ENCODE measurements at places on chromosomes 7 and 10.
A peak's percentile ranks its signal among the peaks of the same experiment; 100 is the strongest.

DNA sequence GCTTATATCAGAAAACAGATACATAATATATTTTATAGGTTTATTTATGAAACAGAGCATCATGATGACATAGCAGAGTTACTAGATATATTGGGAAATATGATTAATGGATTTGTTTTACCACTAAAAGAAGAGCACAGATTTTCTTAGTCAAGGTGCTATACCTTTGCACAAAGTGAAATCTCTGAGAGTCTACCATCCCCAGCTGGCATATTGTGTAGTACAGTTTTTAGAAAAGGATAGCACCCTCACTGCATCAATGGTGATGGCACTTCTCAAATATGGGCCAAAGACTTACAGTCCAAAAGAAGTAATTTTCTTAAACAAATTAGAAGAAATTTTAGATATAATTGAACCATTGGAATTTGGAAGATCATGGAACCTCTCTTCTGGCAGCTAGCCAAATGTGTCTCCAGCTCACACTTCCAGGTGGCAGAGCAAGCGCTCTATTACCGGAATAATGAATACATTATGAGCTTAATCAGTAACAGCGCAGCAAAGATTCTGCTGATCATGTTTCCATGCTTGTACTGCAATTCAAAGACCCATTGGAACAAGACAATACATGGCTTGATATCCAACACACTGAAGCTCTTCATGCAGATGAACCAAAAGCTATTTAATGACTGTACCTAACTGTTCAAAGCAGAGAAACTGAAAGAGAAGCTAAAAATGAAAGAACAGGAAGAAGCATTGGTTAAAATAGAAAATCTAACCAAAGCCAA is 21.9 kb upstream of the CREB3L2 start:
- no peak for DNase-seq

- DNase-seq, result no peak
These were observed 30.8 kb downstream of the PRLHR start for GRCh38 chr10:118564652-118565051.

GRCh38 chr10:4576206-4576605 is 249.8 kb upstream of the AKR1E2 start:
- no peak for DNase-seq

- no peak for DNase-seq
These were observed 11.6 kb upstream of the FOXP2 start for GRCh38 chr7:114402876-114403635.

DNA sequence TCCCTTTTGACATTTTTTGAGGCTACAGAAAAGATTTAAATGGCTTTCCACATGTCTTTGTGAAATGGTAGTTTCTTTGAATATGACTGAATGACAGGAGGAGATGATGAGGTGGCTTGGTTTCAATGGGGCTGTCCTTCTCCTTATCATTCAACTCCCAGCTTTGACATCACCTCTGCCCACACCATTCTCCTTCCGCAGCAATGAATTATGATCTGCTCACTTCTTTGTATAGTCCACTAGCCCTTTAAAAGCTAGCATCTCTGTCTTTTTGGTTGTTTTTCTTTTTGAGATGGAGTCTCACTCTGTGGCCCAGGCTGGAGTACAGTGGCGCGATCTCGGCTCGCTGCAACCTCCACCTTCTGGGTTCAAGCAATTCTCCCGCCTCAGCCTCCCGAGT is 31.7 kb downstream of the DCLRE1A start:
- no peak for DNase-seq

GRCh38 chr10:29880856-29881255 is 178.5 kb downstream of the JCAD start:
- DNase-seq, result no peak

DNA sequence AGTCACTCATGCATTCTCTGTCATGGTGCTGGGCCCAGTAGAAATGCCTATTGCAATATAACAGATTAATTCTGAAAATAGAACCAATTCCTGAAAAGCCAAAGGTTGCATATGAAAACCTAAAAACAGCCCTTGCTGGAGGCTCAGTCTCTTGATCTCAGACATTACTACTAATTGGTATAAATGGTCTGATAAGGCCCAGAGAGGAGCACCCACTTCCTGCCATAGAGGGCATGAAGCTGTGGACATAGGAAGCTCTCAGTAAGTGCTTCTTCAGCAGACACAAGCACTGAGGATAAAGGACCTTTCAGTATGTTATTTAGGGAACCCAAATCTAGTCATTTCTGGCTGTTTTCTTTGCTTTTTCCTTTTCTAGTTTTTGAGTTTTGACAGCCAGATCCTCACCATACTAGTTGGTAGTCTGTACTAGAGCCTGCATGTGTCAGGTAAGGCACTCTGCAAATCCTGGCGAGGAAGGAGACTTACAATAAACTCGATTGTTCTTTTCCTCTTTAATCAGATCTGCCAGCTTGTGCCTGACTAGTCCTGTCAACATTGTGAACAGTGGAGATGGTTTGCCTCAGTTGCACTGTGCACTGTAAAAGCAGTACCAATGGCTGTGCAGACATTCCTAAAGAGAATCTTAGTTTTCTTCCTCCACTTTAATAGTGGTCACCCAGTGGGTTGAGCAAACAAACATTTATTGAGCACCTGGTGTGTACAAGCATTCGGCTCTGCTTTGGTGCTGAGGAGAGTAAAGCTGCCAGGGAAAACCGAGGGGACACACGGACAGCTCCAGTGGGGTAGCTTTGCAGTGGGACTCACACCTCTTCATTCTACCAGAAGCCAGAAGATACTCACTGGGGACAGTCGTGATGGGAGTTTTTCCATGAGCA is 140.9 kb downstream of the CHN2 start:
- DNase-seq, result no peak

GRCh38 chr7:28955356-28955717 is 2.8 kb downstream of the TRIL start:
- DNase-seq, result no peak

DNA sequence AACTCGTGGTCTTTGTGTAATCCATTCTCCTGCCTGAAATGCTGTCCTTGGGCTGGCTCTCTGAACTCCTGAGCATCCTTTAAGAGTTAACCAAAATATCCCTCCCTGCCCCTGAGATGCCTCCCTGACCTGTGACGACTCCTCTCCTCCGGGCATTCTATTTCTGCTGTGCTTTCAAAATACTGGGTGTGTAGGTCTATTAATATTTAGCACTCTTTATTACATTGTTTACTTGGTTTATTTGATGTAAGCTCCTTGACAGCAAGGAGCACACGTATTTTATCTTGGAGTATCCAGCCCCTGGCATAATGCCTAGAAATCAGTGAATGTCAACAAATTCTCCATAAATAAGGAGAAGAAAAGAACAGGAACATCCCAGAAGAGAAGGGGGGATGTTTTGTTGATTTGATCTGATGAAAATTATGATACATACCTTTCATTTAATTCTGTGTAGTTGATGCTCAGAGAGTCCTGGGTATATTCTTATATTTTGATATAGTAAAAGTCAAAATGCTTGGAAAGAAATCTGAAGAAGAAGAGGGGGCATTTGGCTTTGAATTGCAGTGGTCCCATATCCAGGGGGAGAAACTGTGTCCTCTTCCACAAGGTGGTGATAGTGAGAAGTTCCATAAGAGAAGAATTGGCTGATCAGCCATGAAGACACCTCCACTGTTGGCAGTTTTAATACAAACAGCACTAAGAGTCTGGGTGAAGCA is 107.7 kb upstream of the MPP7 start:
- DNase-seq, result peak; percentile 12

DNA sequence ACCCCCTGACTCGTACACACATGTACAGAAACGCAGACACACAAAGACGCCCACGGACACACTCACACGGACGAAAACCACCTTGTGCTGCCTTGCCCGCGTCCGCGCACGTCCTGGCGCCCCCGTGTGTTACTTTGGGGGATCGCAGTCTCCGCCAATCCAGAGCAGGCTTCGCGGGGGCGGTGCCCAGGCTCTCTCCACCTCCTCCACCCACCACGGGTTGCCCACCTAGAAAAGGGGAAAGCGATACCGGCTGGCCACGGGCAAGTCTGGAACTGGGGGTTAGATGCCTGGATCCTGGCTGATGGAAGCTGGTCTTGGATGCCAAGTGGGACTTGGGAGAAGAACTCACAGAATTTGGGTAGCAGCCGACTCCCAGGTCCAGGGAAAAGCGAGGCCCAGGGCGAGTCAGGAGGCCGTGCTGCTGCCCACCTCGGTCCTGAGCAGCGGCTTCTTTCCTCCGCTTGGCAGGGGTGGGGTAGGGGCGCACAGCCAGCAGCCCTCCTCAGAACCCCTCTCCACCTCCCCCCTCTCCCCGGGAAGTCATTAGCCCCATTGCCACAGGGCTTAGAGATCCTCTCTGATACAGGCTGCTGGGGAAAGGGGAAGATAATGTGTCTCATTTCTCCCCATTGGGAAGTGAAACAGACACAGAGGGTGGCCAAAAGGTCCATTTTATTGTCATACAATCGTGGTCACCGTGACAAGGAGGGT is 4.6 kb upstream of the VGF start:
- peak; percentile 69 for DNase-seq

DNA sequence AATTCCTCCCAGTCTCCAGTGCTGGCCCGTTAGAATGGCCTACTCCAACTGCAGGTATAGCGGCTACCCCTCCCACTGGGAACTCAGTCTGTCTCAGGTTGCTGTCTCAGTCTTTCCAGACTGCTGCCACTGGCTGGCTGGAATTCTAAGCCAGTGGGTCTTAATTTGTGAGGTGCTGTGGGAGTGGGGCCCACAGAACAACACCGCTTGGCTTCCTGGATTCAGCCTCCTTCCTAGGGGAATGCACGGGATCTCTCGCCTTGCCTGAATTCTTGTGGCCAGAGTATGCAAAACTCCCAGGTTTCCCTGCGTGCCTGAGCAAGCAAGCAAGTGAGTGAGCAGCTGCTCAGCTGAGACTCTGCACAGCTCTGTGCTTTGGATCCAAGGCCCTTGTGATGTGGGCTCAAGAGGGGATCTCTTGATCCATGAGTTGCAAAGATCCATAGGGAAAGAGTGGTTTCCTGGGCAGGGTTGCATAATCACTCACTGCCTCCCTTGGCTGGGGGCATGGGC is 41.5 kb upstream of the GPR141 start:
- DNase-seq, result no peak

- DNase-seq, result no peak
These were observed 121.0 kb upstream of the PARD3 start for GRCh38 chr10:34936061-34936460.

- DNase-seq, result peak; percentile 82
These were observed 594.9 kb downstream of the REEP3 start for GRCh38 chr10:64115908-64116643.

GRCh38 chr10:26566525-26567350 is 128.6 kb downstream of the APBB1IP start:
- no peak for DNase-seq

- peak; percentile 62 for DNase-seq
These were observed 262.1 kb downstream of the ATRNL1 start for GRCh38 chr10:115355162-115355760.

- DNase-seq, result no peak
These were observed 26.9 kb upstream of the NRBF2 start for GRCh38 chr10:63106111-63106755.

DNA sequence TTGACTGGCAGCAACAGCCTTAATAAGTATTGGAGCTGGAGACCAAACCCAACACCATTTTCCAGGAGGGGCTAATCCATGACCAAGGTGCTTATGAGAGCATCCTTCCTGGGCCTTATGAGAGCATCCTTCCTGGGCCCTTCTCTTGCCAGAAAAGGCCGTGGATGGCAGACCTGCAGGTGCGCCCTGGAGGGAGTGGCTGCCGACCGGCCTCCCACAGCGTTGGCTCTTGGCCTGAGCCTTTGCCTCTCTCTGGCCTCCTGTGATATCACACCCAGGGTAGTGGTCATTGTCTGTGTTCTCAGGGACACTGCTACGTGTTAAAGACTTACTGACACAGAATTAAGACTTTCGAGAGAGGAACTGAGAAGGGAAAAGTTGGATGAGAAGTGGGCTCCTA is 22.3 kb upstream of the NUDCD3 start:
- no peak for DNase-seq

GRCh38 chr7:142853739-142854371 is 1.0 kb upstream of the EPHB6 start:
- DNase-seq, result peak; percentile 25

GRCh38 chr7:23687011-23687410 is 7.0 kb downstream of the FAM221A start:
- DNase-seq, result no peak

DNA sequence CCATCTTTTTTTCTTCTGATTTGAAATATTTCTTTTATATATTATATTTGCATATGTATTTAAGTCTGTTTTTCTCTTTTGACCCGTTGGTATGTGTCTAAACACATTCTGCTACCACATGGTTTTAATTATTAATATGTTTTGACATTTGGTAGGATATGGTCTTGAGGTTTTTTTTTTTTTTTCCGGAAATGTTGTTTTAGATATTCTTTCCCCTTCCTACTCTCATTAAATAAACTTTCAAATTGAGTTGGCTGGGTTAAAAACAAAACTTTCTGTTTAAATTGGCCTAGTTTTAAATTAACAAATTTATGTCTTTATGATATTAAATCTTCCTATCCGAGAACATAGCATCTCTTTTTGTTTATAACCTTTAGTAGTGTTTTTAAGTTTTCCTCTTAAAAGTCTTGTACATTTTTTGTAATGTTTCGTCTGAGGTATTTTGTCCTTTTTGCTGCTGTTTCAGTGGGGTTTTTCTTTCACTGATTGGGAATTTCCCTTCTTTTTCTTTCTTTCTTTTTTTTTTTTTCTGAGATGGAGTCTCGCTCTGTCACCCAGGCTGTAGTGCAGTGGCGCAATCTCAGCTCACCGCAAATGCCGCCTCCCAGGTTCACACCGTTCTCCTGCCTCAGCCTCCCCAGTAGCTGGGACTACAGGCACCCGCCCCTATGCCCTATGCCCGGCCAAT is 25.4 kb downstream of the STAM start:
- DNase-seq, result no peak

DNA sequence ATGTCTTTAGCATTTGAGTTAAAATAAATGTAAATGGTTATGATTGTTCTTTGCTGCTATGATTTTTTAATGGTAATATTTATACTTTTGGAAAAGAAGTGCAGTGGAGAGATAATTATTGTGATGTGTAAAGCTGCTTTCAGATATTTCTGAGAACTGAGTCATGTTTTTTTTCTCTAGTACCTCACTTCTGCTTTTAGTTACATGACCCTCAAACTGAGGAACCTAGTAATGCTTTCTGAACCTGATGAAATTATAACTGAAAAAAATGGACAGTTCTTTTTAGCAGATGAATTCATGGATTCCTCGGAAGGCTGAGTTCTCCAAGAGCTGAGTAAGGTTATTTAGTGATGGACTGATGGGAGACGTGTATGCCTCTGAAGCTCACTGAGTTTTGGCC is 167.8 kb downstream of the CDCA7L start:
- DNase-seq, result no peak

DNA sequence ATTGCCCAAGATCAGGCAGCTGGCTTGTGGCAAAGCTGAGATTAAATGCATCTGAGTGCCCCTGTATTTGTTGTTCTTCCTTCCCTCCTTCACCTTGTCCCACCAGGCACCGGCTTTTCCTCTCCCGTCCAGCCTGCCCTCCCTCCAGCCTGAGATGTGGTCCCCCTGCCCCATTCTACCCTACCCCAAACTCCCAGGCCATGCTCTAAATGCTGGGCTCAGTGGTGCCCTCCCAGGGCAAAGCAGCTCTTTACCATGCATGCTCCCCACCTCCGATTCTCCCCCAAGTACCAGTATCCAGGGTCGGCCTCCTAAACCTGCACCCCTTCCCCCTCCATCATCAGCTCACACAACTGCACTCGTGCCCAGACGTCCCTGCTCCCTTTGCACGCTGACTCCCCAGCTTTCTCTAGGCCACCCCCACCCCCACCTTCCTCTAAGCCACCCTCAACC is 36.5 kb downstream of the CALML5 start:
- DNase-seq, result no peak

GRCh38 chr7:129670656-129671055 is 59.1 kb downstream of the NRF1 start:
- DNase-seq, result no peak
